M059J (cell line): ENCODE measurements at places on chromosomes 7 and 10.

DNA sequence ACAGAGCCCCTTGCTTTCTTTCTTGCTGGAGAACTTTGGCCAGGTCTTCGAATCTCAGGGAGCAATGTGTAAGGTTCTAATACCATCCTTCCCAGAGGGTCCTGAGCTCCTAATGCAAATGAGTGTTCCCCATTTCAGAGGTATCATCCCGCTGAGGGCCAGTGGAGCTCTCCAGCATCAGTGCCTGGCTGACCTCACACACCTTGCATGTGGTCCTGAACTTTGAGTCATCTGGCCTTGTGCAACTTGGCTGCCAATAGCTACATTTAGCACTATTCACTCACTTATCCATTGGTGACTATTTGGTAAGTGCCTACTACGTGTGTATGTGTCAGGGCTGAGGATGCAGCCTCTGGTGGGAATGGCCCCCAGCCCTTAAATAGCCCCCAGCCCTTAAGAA, 48.4 kb upstream of the HABP2 start:
- no peak for DNase-seq

DNA sequence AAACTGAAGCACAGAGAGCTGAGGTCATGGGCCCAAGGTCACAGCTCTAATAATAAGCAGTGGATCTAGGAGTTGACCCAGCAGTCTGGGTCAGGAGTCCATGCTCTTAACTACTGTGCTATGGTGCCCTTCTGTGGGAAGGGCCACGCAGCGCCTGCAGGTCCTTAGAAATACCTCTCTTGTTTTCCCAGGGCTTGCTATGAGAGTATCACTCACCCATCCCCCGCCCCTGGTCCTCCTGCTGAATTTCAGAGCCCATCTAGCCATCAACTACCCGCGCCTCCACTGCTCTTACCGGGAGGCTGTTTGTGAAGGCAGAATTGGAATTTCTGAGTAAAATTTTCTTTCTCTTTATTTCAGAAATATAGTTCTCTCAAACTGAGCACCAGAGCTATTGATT, 27.3 kb upstream of the CRHR2 start:
- DNase-seq, result no peak

GRCh38 chr7:24334012-24334411, 50.0 kb downstream of the NPY start:
- DNase-seq, result no peak

- no peak for DNase-seq
Measured at GRCh38 chr10:120765226-120765803, 85.8 kb upstream of the WDR11 start.
